ENCODE measurements at places on chromosomes 1 and 21. TPM values are rescaled to one million over a fixed set of nuclear protein-coding genes. Genes with fewer than 3 reads are reported as not detected.

Gene ADORA3
- 2.7 TPM for polyA plus RNA-seq

Gene FYB2
- polyA plus RNA-seq, result not detected

Gene ACKR1
- polyA plus RNA-seq, result not detected

Gene DNM3
- 0.22 TPM for polyA plus RNA-seq

Gene LDLRAD1
- not detected for polyA plus RNA-seq

Gene IVL
- not detected for polyA plus RNA-seq

GRCh38 chr1:185016880-185017279, 28.5 kb upstream of the RNF2 start:
- H3K4me3 ChIP-seq, result no peak overlapping the region
- no peaks in the 10 kb centered on the region for H3K36me3 ChIP-seq
- DNase-seq, result peak; percentile 10

DNA sequence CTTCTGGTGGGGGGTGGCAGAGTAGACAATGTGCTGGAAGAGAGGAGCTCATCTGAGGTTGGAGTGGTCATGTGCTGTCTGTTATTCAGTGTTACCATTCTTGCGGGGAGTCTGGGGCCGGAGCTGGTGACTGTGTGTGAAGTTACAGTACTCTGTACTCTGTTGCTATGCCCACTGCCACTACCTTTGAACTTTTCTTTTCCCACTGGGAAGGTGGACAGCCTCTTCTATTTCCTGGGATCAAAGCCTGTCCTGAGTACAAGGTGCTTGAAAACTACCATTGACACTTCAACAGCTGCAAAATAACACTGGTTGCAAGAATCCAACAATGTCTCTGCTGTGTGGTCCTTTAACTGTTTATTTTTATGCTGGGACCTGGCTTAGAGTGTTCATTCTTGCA, 66.4 kb upstream of the ZNF326 start:
- DNase-seq, result no peak
- peaks cover 27% of the 10 kb centered on the region for H3K36me3 ChIP-seq
- H3K27ac ChIP-seq, result peak overlapping the region; percentile 56
- no peak overlapping the region for H3K4me3 ChIP-seq

DNA sequence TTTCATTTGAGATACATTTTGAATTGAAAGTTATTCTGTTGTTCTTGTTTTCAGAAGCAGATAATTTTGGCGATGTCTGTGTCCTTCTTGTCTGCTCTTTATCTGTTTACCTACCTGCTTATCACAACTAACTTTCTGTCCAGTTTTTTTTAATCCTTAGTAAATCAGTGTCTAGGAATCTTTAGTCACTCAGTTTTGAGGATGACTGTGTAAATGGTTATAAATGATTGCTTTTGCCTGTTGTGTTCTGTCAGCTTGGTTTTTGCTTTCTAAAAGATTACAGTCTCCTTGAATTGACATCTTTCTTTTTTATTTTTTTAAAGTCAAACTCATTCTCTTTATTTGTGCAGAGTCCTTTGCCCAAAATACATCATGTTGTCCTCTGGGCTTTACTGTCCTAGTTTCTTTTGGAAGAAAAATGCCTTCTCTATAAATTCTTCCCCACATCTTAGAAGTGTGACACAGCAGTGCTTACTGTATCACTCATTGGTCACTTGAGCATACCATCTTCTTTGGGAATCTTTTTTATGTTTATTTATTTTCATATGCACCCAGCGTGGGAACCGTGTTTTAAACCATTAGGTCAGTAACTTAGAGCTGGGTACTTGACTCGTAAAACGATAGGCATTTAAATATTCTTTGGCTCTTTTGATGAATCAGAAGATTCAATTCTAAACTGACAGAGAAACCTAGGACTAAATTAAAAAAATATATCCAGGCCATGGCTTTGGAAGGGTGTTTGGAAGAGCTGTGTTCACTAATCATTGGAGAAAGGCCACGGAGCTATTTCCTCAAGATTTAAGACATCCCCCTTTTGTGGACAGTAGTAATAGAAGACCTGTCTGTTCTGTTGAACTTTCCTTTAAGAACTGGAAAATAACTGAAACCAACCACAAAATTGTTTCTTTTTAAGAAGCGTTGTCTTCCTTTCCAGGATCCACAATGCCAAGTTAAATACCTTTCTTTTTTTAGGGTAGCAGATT, 20.9 kb downstream of the LAMC1 start:
- no peak for DNase-seq
- H3K27ac ChIP-seq, result no peak overlapping the region
- no peaks in the 10 kb centered on the region for H3K27me3 ChIP-seq
- H3K4me1 ChIP-seq, result no peaks in the 10 kb centered on the region

- no peak overlapping the region for H3K27ac ChIP-seq
- no peak for DNase-seq
- H3K4me3 ChIP-seq, result no peak overlapping the region
- no peaks in the 10 kb centered on the region for H3K4me1 ChIP-seq
These were observed 98.2 kb downstream of the UCK2 start for GRCh38 chr1:165925498-165926079.

- no peak overlapping the region for H3K4me3 ChIP-seq
- peaks cover 85% of the 10 kb centered on the region for H3K4me1 ChIP-seq
- peaks cover 9% of the 10 kb centered on the region for H3K36me3 ChIP-seq
- H3K27ac ChIP-seq, result peak overlapping the region; percentile 66
- H3K27me3 ChIP-seq, result no peaks in the 10 kb centered on the region
- no peak for DNase-seq
These were observed 8.9 kb downstream of the LYST start for GRCh38 chr1:235857756-235858155.

DNA sequence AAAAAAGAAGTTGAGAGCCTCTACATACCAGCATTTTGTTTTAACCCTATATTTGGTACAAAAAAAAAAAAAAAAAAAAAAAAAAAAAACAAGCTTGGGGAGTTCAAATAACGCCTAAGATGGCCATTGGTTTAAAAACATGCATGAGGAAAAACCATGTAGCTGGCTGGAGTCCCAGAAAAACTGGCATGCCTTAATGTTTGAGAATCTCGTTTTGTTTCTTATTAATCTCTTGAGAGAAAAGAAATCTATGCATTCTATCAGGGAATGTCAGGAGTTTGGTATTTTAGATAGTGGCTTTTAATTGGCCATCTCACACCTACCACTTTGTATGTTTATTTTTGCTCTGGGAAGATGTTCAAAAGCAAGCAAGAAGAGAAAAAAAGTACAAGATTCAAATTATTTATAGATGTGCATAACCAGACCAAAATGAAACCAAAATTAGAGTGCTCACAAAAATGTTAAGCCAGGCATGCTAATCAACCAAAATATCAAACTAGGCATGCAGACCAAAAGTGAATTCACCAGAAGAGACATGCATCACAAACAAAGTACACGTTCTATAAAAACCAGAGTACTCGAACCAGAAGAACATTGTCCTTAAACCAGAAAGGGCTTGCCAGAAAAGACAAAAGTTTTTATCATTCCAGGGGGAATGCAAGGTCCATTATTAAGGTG, 156.6 kb downstream of the AK5 start:
- H3K36me3 ChIP-seq, result no peaks in the 10 kb centered on the region
- H3K27me3 ChIP-seq, result no peaks in the 10 kb centered on the region
- DNase-seq, result no peak

DNA sequence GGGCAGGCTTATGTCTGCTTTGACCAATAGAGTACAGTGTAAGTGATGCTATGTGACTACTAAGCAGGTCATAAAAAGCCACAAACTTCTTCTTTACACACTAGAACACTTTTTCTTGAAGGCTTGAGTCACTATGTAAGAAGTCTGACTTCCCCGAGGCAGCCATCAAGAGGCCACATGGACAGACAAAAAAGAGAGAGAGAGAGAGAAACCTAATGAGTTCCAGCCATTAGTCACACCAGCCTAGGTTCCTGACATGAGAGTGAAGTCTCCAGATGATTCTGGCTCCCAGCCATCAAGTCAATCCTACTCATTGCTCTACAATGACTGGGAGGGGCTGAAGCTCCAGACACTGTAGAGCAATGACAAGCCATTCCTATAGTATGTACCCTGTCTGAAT, 101.4 kb downstream of the LHX9 start:
- H3K27ac ChIP-seq, result no peak overlapping the region
- no peaks in the 10 kb centered on the region for H3K27me3 ChIP-seq
- no peak overlapping the region for H3K4me3 ChIP-seq

DNA sequence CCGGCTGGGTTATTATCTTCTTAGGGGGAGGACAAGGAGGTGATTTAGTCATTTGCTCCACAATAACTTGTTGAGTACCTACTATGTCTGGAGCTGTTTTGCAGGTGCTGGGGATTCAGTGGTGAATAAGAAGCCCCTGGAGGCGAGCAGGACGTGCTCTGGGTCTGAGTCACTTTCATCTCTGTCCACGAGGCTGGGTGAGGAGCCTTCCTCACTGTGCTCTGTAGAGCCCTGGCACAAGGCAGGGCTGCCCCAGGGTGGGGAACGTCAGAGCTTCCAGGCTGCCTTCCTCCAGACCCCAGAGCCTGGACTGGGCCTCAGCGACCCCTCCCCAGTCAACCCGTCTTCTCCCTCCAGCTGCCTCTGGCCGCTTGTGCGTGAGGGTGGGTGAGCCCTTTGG, 2.5 kb upstream of the PADI6 start:
- H3K4me3 ChIP-seq, result no peak overlapping the region
- H3K27me3 ChIP-seq, result no peaks in the 10 kb centered on the region
- H3K36me3 ChIP-seq, result no peaks in the 10 kb centered on the region
- DNase-seq, result no peak
- H3K27ac ChIP-seq, result no peak overlapping the region

DNA sequence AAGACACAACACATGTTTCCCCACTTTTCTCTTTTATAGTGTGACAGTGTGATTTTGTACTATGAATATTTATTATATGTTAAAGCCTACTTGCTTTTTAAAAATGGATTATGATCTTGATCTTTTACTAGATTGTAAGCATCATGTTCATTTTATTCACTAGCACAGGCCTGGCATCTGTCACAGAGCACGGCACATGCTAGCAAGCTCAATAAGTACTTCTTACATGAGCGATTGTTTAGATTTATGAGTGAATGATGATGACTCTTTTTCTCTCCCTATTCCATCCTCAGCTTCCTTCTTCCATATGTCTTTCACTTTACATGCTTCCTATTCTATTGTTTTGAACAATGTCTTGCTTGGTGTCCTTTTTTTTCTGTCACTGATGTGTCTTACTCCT, 1454.1 kb downstream of the MRPL39 start:
- no peak overlapping the region for H3K4me3 ChIP-seq
- no peaks in the 10 kb centered on the region for H3K4me1 ChIP-seq
- H3K27me3 ChIP-seq, result no peaks in the 10 kb centered on the region
- no peaks in the 10 kb centered on the region for H3K36me3 ChIP-seq

GRCh38 chr1:10484521-10484920, 9.8 kb downstream of the PEX14 start:
- peaks cover 46% of the 10 kb centered on the region for H3K4me1 ChIP-seq
- peak overlapping the region; percentile 50 for H3K4me3 ChIP-seq
- H3K27ac ChIP-seq, result peak overlapping the region; percentile 81
- no peaks in the 10 kb centered on the region for H3K27me3 ChIP-seq

DNA sequence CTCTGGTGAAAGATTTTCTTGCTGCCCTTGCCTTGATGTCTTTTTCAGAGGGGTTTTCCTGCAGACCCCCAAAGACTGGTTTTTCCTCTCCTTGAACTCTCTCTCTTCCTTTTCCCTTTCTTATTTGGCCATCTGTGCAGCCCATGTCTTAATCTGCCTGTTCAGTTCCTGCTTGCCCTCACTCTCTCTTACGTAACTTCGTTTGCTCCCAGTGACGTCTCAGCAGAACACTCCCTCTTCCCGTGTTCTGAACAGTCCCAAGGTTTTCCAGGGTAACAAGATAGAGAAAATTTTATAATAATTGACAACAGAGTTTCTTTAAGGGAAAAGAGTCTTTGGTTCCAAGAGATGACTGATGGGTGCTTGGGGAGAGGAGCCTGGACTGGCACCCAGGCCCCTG, 109.1 kb upstream of the LMO4 start:
- H3K36me3 ChIP-seq, result no peaks in the 10 kb centered on the region
- no peaks in the 10 kb centered on the region for H3K27me3 ChIP-seq
- peaks cover 19% of the 10 kb centered on the region for H3K4me1 ChIP-seq
- peak; percentile 26 for DNase-seq

DNA sequence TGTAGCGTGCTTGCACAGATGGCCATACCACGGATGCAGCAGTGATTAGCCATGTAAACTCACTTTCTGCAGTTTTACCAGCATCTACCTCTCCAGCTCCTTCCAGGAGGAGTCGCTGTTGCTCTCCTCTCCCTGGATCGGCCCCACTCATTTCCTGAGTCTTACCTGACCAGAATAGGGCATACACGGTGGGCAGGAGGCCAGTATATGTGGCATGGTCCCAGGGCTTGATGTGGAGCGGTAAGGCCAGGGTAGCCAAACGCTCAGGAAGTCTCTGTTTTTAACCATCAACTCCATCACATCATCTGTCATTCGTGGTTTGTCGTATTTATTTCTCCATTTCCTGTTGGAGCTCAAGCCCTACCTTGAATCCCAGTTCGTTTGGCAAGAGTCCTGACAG, 163.4 kb upstream of the USP24 start:
- no peak for DNase-seq
- no peaks in the 10 kb centered on the region for H3K36me3 ChIP-seq
- no peaks in the 10 kb centered on the region for H3K27me3 ChIP-seq
- H3K4me3 ChIP-seq, result no peak overlapping the region

GRCh38 chr1:64269558-64269884, 66.1 kb downstream of the UBE2U start:
- no peak overlapping the region for H3K27ac ChIP-seq
- no peaks in the 10 kb centered on the region for H3K27me3 ChIP-seq
- DNase-seq, result no peak
- H3K36me3 ChIP-seq, result no peaks in the 10 kb centered on the region
- H3K4me3 ChIP-seq, result no peak overlapping the region

DNA sequence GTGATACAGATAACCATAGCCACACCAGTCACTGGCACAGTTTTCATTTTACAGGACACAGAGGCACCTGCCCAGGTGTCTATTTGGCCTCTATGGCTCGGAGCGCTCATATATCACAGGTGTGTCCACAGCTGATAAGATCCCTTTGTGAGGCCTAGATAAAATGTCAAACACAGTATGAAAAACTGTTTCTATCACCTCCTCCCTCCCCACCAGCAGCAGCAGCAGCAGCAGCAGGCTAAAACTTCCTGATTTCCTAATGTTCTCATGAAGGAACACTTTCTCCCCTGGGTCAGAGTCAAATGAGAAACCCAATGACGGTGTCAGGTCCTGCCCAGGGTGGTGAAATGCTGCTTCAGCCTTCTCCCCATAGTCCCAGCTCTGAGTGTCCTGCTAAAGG, 24.4 kb downstream of the ELAPOR1 start:
- H3K27me3 ChIP-seq, result no peaks in the 10 kb centered on the region
- peak overlapping the region; percentile 6 for H3K27ac ChIP-seq
- H3K4me1 ChIP-seq, result peaks cover 28% of the 10 kb centered on the region
- H3K4me3 ChIP-seq, result no peak overlapping the region
- no peaks in the 10 kb centered on the region for H3K36me3 ChIP-seq

DNA sequence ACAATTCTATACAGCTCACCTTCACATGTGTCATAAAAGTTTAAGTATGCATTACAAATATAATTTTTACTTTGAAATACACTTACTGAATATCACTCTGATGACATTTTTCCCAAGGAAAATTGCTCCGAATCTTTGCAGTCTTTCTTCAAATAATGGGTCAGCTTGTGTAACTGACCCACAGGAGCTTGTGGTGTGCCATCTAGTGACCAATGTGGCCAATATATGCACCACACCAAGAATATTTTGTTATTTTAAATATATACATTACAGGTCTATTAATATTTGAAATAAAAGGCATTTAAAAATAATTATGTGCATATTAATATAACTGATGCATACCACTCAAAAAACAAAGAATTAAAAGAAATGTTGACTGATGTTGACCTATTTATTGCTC, 271.4 kb downstream of the TBX15 start:
- no peaks in the 10 kb centered on the region for H3K36me3 ChIP-seq
- H3K27ac ChIP-seq, result no peak overlapping the region
- no peaks in the 10 kb centered on the region for H3K4me1 ChIP-seq
- DNase-seq, result no peak
